ENCODE measurements at places on chromosomes 4 and X.

GRCh38 chr4:7156761-7157488 lies 35.4 kb upstream of the SORCS2 start:
- DNase-seq = no peak

GRCh38 chr4:27577951-27578350 lies 717.3 kb downstream of the STIM2 start:
- no peak for DNase-seq

DNA sequence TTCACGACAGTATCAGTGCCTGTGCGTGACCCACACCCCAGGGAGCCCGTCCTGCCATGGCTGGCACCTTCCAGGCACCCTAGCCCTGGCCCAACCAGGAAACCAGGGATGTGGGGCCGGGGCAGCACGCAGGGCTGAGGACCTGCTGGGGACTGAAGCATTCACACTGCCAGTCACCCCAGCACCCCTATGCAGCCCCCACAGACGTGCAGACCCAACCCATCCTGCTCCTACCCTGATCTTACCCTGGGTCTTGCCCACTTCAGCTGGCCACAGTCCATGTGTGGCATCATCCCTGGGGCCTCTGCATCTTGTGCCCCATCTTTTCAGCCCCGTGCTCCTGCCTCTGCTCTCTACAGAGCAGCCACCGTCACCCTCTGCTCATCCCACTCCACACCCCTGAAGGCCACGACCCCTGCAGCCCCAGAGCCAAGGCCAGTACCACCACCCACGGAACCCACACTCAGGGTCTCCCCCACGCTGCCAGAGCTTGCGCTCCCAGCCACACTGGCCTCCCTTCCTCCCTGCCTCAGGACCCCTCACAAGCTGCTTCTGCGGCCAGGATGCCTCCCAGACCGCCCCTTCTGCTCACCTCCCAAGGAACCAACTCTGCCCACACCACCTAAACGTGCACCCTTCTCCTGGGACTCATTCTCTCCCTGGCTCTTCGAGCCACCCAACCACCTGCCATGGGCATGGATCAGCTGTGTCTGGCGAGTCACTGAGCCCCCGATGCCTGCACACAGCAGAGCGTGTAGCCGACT lies 25.6 kb downstream of the GAK start:
- DNase-seq = no peak

DNA sequence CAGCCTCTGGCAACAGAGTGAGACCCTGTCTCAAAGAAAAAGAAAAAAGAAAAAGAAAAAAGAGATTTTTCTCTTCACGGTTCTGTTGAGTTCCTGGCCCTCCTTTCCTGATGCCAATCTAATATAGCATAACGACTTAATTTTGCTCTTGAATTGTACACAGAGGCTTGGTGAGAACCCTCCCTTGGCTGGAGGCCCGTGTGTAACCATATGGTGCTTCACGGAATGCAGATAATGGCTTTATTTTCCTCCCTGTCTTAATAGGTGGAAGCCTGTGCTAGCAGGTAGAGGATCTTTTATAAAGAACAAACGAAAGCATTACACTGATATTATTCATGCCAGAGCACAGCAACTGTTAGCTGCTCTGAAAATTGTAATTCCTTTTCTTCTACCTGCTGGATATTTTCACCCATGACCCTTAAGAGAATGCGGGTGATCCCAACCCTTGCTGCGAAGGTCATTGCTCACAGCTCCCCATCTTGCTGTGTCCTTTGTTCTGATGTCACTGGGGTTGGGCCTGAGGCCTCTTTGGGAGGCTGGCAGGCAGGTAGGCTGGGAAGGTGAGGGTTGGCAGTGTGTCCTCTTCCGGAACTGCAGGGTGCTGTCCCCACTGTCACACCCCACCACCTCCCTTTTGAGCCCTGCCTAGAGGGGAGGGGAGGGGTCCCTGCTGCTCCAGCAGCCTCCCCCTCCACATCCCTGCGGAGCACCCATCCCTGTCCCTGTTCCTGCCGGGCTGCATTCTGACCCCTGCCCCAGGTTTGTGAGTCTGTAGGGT lies 83.8 kb upstream of the STOX2 start:
- no peak for DNase-seq

GRCh38 chr4:168960716-168961115 lies 49.3 kb downstream of the CBR4 start:
- no peak for DNase-seq

DNA sequence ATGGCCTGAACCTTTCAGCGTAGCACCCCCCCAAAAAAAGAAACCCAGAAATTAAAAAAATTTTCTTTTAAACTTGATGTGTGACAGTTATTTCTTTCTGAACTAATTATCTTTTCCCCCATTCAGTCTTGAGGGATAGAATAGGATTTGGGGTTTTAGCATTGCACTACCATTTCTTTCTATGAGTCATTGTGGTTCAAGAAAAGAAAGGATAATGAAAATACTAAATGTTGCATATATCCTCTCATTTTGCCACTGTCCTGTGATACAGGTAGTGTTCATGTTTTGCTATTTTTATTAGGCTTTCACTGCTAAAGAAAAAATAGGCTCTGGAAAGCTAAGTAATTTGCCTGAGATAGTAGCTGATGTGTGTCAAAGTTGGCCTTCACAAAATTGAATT lies 39.4 kb upstream of the DCK start:
- no peak for DNase-seq

- no peak for DNase-seq
Measured at GRCh38 chr4:108906866-108907367, 144.1 kb upstream of the ETNPPL start.

DNA sequence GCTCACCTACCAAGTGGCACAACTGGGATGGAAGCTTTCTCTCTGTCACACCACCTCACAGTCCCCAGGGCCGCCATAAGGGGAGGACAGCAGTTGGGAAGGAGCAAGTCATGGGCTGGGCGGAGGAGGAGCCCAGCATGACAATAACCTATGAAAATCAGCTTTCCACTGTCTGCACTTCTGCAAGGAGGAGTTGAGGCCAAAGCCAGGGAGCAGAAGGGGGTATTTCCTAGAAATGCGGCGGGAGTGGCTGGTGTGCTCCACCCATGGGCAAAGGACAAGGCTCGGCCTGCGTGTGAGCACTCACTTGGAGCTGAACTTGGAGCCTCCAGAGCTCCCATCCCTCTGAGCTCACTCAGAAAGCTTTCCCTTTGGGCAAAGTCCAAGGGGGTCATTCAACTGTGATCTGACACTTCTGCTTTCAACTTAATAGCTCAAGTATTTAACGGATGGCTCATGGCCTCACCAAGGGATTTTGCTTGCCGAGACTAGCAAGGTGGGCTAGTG lies 18.5 kb downstream of the APLN start:
- DNase-seq = no peak

DNA sequence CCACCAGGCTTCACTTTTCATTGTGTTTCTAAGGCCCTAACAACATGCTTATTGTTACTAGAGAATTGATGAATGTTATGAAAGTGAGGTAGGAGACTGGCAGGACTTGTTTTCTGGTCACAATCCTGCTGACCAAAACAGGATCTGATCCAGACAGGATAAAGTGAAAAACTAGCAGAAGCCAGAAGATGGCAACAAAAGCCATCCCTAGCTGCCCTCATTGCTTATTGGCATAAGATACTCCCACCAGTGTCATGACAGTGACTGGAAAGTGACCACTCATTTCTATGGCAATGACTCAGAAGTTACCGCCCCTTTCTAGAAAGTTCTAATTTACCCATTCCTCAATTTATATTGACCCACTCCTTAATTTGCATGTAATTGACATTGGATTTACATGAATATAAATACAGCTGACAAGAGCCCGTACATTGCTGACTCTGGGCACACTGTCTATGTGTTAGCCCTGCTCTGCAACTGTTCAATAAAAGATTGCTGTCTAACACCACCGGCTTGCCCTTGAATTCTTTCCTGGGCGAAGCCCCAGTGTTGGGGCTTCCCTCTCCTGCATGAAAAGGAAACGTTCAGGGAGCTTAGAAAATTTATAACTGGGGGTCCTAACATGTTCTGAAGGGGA lies 30.0 kb upstream of the FGG start:
- DNase-seq = no peak

- no peak for DNase-seq
Measured at GRCh38 chrX:132692066-132692465, 203.2 kb upstream of the MBNL3 start.

GRCh38 chr4:79455216-79455615 lies 47.2 kb upstream of the GK2 start:
- no peak for DNase-seq

DNA sequence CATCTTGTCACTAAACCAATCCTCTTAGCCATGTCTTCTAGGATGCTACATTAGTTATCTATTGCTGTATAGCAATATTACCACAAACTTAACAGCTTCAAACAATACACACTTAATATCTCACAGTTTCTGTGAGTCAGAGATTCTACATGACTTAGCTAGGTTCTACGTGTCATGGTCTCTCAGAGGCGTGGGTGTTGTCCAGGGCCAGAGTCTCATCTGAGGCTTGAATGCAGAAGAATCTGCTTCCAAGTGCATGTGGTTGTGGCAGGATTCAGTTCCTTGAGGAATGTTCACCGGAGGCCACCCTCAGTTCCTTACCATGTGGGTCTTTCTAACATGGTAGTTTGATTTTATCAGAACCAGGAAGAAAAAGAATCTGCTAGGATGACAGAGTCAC lies 26.4 kb downstream of the PPP1R2C start:
- DNase-seq = no peak

DNA sequence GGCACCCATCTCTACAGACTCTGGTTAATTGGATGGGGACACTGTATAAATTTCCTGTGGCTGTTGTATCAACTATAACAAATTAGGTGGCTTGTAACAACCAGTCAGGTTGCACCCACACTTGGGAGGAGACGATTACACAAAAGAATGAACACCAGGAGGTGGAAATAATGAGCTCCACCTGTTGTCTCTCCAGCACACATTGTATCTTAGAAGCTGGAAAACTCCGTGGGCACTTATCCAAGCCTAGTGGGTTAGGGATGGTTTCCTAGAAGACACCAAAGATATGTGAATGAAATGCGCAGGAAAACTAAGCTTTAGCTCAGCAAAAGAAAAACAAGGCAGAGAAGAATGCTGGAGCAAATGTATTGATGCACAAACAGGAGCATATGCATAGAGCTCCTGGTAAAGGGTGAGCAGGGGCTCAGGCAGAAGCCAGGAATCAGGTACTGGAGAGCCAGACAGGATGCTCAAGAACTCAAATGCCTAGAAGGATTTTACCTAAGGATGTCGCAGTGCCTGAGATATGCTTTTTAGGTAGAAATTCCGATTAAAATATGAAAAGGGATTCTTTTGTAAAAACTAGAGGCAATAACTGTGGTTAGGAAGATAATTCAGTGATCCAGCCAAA lies 111.7 kb downstream of the GALNTL6 start:
- no peak for DNase-seq

DNA sequence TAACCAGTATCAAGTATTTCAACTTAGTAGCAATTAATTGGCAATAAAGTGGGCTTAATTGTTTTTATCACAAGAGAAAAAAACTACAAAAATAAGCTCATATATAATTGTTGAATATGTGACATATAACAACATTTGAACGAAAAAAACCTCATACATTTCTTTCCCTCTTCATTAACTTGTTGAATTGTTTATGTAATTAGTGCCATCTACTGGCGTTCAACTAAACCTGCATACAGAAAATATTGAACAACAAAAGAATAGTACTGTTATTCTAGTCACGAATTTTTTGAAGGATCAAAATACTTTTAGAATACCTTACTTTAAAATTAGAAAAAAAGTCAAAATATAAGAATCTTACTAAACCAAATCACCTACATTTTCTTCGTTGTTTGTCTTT lies 586.5 kb upstream of the FTHL17 start:
- DNase-seq = no peak

DNA sequence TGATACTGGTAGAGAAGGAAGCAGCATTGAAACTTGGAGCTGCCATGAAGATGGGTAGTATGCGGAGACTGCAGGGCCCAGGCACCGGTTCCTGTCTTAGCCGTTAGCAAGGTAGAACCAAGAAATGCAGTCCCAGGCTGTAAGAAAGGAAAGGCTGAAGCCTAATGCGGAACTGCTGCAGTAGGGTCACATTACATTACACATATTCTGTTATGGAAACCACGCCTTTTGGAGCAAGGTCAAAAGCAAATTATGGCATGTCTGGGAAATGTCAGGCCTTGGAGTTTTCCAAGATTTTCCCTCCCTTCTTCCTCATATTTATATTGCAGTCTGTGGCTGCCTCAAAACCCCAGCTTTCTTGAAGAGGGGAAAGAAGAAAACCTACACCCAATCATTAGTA lies 204.8 kb upstream of the RASGEF1B start:
- no peak for DNase-seq

GRCh38 chrX:70132224-70132623 lies 1.0 kb upstream of the IGBP1 start:
- DNase-seq = no peak

DNA sequence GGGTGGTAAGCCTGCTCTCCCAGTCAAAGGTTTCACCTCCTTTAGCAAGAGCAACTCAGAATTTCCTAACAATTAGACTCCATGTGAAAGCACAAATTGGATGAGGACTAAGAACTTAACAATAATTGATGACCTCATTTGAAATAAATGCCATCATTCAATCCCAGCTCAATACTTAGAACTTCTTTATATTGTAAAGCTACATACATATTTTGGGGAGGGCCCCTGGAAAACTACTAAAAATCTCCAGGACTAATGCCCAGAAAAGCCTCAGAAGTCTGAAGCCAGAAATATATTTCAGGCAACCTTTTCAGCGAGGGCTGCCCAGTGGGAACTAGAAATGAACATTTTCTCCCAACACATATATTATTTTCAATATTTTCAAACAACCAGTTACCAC lies 38.1 kb downstream of the AMOT start:
- DNase-seq = no peak

GRCh38 chr4:86421461-86421860 lies 61.6 kb upstream of the MAPK10 start:
- no peak for DNase-seq

- DNase-seq = no peak
Measured at GRCh38 chr4:77493120-77493752, 112.4 kb upstream of the CXCL13 start.

- DNase-seq = no peak
Measured at GRCh38 chrX:130106071-130106470, 4.2 kb downstream of the ELF4 start.

- no peak for DNase-seq
Measured at GRCh38 chr4:70179811-70180210, 15.7 kb upstream of the ODAM start.

GRCh38 chr4:102022343-102022742 lies 231.8 kb downstream of the BANK1 start:
- DNase-seq = no peak

DNA sequence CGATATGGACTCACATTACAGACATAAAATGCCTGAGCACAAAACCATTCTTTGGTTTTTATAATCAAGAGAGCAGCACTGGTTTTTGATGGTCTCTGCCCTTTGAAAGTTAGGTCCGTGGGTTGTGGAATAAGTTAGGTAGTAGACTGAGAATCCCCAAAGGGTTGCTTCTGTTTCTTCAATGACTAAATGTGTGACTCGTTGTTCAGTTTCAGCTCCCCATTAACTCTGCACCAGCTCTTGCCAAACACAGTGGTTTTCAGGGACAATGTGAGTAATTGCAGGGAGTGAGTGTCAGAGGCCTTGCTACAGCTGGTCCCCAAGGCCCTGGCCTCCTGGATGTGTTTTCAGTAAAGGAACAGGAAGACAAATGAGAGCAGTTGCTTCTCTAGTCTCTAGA lies 24.8 kb downstream of the SMIM20 start:
- peak; percentile 6 for DNase-seq

All from stimulated activated CD4-positive, alpha-beta T cell treated with anti-CD3 and anti-CD28 coated beads, Interleukin-4, amount 100 ng/mL, for 1 hour (primary cell).